Myometrial cell (primary cell): ENCODE measurements at places on chromosomes 4 and X. TPM values are rescaled to one million over a fixed set of nuclear protein-coding genes. Genes with fewer than 3 reads are reported as not detected.

ZGRF1 gene
- total RNA-seq, result 3.7 and 11.5 TPM in 2 replicates

OPN1MW2 gene
- not detected in 2 replicates for total RNA-seq

SPANXB1 gene
- not detected in 2 replicates for total RNA-seq

SLAIN2 gene
- 21.6 and 43.8 TPM in 2 replicates for total RNA-seq

FGF2 gene
- total RNA-seq, result 11.5 and 18.3 TPM in 2 replicates

SMIM10L2A gene
- total RNA-seq, result under 0.01 TPM in 1 of 2 replicates, not detected in the other

LETM1 gene
- total RNA-seq, result 32.8 and 44.1 TPM in 2 replicates

SH3D19 gene
- total RNA-seq, result 54.5 and 59.5 TPM in 2 replicates

PRKG2 gene
- total RNA-seq, result 1.4 and 4.6 TPM in 2 replicates

IL2RG gene
- not detected in 2 replicates for total RNA-seq

MAGEE2 gene
- not detected in 2 replicates for total RNA-seq

JCHAIN gene
- total RNA-seq, result 1.7 and 1.9 TPM in 2 replicates

MAP9 gene
- total RNA-seq, result 6.6 and 8.7 TPM in 2 replicates

VSIG4 gene
- not detected in 2 replicates for total RNA-seq

BST1 gene
- 4.9 and 8.9 TPM in 2 replicates for total RNA-seq

UGT2B11 gene
- not detected in 2 replicates for total RNA-seq

TIGD4 gene
- 0.18 TPM in 1 of 2 replicates, not detected in the other for total RNA-seq

AMBN gene
- not detected in 2 replicates for total RNA-seq

ARR3 gene
- not detected in 2 replicates for total RNA-seq

VCX3B gene
- not detected in 2 replicates for total RNA-seq

UBE2D3 gene
- 308 and 381 TPM in 2 replicates for total RNA-seq

DKC1 gene
- total RNA-seq, result 18.2 and 25.7 TPM in 2 replicates

CXorf49 gene
- not detected in 2 replicates for total RNA-seq

GLOD5 gene
- total RNA-seq, result not detected in 2 replicates

EXOSC9 gene
- total RNA-seq, result 27.1 and 34.3 TPM in 2 replicates

OGT gene
- 24.8 and 32.1 TPM in 2 replicates for total RNA-seq

SHROOM4 gene
- total RNA-seq, result 0.86 and 1.2 TPM in 2 replicates

ZNF674 gene
- total RNA-seq, result 0.58 and 7.4 TPM in 2 replicates

GPRASP1 gene
- total RNA-seq, result 0.58 and 1.2 TPM in 2 replicates

CORIN gene
- total RNA-seq, result 44.0 and 44.7 TPM in 2 replicates

ZNF711 gene
- total RNA-seq, result 0.18 and 0.29 TPM in 2 replicates

PARM1 gene
- 0.18 and 0.58 TPM in 2 replicates for total RNA-seq

PRSS12 gene
- total RNA-seq, result 1.1 and 2.3 TPM in 2 replicates

SRPX2 gene
- total RNA-seq, result 61.3 and 65.2 TPM in 2 replicates

NLGN4X gene
- not detected in 2 replicates for total RNA-seq

USP51 gene
- 0.58 and 1.2 TPM in 2 replicates for total RNA-seq

NPY2R gene
- total RNA-seq, result not detected in 2 replicates

UGT2A3 gene
- total RNA-seq, result not detected in 2 replicates

TBX22 gene
- not detected in 2 replicates for total RNA-seq

CNGA1 gene
- 1.2 TPM in 1 of 2 replicates, not detected in the other for total RNA-seq

IBSP gene
- total RNA-seq, result not detected in 2 replicates

TMSB15A gene
- total RNA-seq, result 4.6 and 7.5 TPM in 2 replicates

MAGEB1 gene
- total RNA-seq, result not detected in 2 replicates

TIGD2 gene
- total RNA-seq, result 9.0 and 10.7 TPM in 2 replicates

TECRL gene
- not detected in 2 replicates for total RNA-seq

TEX13D gene
- total RNA-seq, result not detected in 2 replicates

USO1 gene
- 98.3 and 128 TPM in 2 replicates for total RNA-seq

NAP1L3 gene
- total RNA-seq, result 0.86 and 1.6 TPM in 2 replicates

CPE gene
- total RNA-seq, result 0.58 and 1.2 TPM in 2 replicates

GJB1 gene
- total RNA-seq, result not detected in 2 replicates

F8A3 gene
- 1.2 and 3.5 TPM in 2 replicates for total RNA-seq

S100P gene
- total RNA-seq, result not detected in 2 replicates

EBP gene
- 204 and 222 TPM in 2 replicates for total RNA-seq
